ENCODE measurements at places on chromosomes 2 and 18. TPM values are rescaled to one million over a fixed set of nuclear protein-coding genes. Genes with fewer than 3 reads are reported as not detected.

Gene LRP2
- total RNA-seq = 0.15 TPM

Gene REG1B
- total RNA-seq = 2.7 TPM

Gene EPAS1
- total RNA-seq = 2.5 TPM

Gene CDCA7
- 41.0 TPM for total RNA-seq

Gene LOXHD1
- not detected for total RNA-seq

Gene RAX
- not detected for total RNA-seq

Gene ABCB11
- total RNA-seq = not detected

Gene ALPI
- not detected for total RNA-seq

Gene CPS1
- 0.77 TPM for total RNA-seq

Gene MYCN
- total RNA-seq = not detected

Gene CIB4
- total RNA-seq = not detected

Gene MORN2
- total RNA-seq = 3.5 TPM

Gene ITPRID2
- total RNA-seq = 22.5 TPM

Gene FBLN7
- not detected for total RNA-seq
